NCI-H1092 treated with DMSO at 0.1 percent for 48 hours (cell line): ENCODE measurements at places on chromosomes 11 and 22.

GRCh38 chr11:82750643-82751139 lies 17.0 kb upstream of the FAM181B start:
- DNase-seq: no peak

DNA sequence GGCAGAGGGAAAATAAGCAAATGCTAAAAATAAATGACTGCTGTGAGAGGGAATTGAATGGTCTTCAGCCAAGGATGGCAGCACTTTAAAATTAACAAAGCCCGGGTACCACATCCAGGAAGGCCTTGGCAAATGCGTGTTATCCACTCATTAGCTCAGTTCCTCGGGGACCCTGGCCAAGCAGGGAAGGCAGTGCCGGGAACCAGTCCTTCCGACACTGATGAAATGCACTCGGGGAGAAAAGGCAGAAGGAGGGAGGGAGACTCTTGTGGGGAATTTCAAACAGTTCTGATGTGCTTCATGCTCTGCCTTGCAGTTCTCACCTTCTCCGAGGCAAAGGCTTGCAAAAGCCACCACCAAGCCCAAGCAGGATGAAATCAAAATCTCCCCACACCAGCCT lies 38.3 kb downstream of the CLPB start:
- DNase-seq: no peak

DNA sequence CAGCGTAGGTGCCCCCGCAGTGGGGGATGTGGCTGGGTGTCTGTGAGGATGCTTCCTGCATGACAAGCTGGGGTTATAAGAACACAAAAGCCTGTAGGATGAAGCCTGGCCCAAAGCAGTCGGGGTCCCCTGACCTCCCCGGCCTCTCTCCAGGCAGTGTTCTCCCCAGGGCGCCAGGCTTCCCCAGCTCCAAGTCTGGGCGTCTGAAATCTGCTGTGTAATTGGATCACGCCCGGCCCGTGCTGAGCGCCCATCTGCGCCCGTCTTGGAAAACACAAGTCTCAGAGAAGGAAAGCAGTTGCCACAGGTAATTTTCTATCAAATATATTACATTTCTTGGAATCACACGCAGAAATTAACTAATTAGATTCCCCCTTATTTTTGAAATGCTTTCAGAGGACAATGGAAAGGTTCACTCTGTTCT lies 233.3 kb downstream of the CTTN start:
- DNase-seq: no peak

DNA sequence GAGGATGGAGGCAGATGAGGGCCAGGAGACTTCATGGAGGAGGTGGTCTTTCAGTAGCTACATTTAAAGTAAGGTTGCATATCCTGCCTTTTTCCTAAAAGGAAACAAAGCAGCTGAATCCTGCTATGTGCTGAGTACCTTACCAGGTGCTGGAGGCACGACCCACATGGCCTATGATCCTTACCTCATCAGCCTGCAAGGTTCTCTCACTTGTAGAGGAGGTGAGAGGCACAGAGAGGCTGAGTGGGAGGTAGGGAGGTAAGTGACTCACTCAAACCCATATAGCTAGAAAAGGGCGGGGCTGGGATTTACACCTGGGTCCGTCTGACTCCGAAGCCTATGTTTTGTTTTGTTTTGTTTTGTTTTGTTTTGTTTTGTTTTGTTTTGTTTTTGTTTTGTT lies 75.8 kb downstream of the BUD13 start:
- DNase-seq: no peak

- DNase-seq: no peak
Measured at GRCh38 chr11:88295028-88295427, 42.5 kb downstream of the CTSC start.

DNA sequence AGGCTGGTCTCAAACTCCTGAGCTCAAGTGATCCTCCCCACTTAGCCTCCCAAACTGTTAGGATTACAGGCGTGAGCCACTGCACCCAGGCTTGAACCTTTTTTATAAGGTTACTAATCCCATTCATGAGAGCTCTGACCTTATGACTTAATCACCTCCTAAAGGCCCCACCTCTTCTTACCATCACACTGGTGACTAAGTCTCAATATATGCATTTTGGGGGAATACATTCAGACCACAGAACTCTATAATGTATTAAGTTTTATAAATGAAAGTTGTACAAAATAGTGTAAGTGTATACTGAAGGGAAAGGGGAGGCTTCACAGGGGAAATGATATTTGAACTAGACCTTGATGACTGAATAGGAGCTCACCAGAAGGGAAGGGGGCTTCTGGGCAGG lies 28.4 kb upstream of the RBFOX2 start:
- DNase-seq: no peak

DNA sequence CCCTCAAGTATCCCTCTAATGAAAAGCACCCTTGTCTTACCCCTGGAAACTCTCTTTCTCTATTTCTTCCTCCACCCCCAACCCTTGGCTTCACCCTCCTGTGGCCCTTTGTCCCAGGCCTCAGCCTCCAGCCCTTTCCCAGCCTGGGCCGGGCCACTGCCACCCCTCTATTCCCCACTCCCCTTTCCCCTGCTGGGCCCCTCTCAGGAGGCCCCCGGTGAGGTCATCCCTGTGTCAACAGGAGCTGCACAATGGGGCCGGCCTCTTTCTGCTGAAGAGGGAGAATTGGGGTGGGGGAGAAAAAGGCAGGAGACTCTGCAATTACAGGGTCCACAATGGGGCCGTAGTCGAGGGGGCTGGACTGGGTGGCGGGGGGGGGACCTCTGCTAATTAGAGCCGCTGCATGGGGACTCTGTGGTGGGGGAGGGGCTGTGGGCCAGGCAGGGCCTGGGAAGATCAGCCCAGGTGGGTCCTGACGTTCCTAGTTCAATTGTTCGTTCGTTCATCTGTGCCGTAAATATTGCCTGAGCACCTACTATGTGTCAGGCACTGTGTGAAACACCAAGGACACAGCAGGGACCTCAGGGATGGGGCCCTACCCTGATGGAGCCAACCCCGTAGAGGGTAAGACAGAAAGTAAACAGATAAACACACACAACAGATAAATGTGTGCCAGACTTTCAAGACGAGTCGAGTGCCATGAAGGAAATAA lies 18.5 kb upstream of the MPPED1 start:
- no peak for DNase-seq

DNA sequence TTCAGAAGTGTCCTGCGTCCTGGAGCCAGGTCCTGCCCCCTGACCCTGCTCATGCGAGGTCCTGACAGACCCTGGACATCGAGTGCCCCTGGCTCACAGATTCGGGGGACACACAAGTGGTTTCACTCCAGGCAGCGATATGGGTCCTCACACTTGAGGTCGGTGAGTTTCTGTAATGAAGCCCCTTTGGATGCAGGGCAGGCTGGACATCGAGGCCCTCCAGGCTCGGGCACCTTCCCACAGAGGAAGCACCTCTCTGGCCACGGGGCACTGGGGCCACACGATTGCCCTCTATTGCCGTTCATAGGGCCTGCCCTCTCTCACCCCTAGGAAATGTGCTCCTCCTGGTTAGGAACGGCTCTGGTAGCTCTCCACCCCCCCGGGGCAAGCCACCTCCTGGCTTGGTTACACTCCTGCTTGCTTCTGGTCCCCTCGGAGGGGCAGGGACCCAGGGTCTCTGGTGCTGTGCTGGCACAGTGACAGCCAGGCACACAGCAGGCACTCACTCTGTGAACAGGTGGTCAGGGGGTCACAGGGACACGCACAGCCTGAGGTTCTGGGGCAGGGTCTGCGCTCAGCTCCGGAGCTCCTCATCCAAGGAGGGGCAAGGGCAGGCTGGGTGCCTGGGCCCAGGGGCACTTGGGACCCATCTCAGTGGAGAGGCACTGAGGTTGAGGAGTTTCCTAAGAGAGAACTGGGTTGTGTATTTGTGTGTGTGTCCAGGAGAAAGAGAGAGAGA lies 907.7 kb downstream of the BRD1 start:
- no peak for DNase-seq

- DNase-seq: no peak
Measured at GRCh38 chr11:61766353-61766841, 14.0 kb downstream of the MYRF start.

- DNase-seq: no peak
Measured at GRCh38 chr22:47448231-47449223, 686.1 kb downstream of the TBC1D22A start.

DNA sequence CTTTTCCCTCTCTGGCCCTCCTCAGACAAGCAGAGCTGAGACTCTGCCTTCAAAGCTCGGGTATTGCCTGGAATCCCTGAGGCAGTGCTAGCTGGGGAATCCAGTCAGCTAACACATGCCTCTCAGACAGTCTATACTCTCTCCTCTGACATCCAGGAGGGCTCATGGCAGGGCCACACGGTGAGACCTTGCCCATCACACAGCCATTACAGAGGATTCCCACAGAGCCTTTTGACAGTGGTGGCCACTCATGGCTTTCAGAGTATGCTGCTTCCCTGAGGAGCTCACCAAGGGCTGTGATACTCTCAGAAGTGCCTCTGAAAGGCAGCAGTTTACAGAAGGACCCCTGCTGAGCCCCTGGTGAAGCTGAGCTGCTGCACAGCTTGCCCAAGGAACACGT lies 165.3 kb downstream of the RRAS2 start:
- DNase-seq: no peak

- no peak for DNase-seq
Measured at GRCh38 chr11:46736615-46737014, 17.6 kb downstream of the F2 start.

DNA sequence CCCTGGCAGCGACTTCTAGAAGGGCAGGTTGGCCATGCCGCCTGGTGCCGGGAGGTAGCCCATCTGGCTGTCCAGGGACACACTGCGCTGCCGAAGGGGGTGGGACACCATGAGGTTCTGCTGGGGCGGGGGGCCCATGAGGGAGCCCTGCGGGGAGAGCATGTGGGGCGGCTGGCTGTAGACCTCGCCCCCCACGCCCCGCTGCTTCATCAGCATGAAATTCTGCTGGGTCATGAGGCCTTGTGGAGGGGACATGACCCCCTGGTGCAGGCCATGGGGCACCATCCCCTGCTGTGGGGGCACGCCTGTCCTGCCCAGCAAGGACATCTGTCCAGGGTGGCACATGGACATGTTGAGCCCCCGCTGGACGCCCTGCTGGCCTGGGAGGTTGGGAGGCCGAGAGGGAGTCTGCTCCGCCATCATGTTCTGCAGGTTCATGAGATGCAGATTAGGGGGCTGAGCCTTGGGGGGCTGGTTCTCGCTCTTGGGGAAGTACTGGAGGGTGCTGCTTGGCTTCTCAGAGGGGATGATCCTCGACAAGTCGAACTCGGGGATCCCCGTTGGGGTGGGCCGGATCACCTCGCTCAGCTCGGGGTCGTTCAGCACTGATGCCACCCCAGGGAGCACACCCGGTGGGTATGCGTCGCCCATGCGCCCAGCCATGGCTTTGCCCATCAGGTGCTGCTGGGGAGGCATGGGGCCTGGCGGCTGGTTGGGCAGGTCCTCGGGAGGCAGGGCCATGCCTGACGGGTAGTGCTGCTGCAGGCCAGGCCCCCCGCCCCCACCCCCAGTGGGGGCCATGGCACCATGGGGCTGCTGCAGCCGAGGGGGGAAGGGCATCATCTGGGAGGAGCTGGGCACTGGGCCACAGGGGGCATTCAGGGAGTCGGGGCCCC lies 15.0 kb downstream of the CXCR5 start:
- no peak for DNase-seq

DNA sequence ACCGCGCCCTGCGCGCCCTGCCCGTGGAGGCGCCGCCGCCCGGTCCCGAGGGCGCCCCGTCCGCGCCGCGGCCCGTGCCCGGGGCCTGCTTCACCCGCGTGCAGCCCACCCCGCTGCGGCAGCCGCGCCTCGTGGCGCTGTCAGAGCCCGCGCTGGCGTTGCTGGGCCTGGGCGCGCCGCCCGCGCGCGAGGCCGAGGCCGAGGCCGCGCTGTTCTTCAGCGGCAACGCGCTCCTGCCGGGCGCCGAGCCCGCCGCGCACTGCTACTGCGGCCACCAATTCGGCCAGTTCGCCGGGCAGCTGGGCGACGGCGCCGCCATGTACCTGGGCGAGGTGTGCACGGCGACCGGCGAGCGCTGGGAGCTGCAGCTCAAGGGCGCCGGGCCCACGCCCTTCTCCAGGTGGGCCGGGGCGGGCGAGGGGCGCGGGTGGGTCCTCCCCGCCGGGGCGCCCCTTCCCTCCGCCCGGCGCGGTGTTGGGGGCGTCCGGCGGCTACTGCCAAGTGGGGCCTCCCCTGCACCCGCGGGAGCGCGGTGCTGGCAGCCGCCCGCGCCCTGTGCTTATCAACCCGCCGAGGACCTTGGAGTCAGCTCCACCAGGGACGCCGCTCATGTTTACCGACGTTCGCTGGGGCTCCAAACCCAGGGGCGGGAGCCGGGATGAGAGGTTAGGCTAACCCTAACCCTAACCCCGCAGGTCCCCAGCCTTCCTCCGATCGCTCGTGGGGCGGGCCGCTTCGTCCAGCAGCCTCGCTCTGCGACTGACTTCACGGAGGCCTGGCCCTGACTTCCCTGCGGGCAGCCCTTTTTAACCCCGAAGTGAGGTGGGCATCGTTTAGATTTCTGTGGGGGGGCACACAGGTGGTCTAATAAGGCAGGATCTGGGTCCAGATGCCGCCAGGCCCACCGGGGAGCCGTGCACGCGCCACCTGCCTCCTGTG lies 649 bp downstream of the SELENOO start:
- DNase-seq: no peak

- no peak for DNase-seq
Measured at GRCh38 chr11:109961261-109961660, 131.9 kb upstream of the ZC3H12C start.

DNA sequence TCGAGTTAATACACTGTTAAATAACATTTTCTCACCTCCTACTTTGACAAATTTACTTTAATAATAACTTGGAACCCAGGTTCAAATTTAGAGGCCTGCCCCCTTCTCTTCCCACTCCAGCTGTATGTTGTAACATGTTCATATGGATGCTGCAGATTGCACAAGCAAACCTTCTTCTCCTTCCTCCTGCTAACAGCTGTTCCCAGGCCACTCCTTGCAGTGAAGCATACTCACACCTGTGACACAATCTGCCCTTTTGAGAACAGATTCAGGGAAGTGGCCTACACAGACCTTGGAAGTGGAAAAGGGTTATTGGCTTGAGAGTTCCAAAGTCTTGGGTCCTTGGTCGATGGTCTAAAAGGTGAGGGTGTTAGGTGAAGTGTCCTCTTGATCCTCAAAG lies 131.9 kb downstream of the TEAD1 start:
- DNase-seq: no peak

- no peak for DNase-seq
Measured at GRCh38 chr11:69912911-69913451, 93.8 kb upstream of the FGF3 start.

GRCh38 chr11:104907521-104908185 lies 9.4 kb upstream of the CASP12 start:
- DNase-seq: no peak

DNA sequence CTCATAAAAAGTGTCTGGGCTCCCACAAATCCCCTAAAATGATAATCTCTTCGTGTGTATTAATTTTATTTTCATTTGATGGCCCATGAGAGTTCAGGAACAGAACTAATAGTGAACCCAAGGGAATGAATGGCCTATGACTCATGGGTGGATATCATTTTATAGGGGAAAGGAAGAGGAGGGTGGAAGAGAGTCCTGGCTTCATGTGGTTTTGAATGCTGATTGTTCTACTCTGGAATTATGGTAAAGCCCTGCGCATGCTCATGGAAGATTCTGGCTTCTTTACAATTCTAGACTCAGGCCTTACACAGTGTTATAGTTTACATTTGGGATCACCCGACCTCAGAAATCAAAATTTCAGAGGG lies 35.2 kb downstream of the MAML2 start:
- DNase-seq: no peak

GRCh38 chr22:19098157-19098556 lies 24.1 kb downstream of the DGCR2 start:
- DNase-seq: no peak
